ENCODE measurements at places on chromosomes 4 and X. TPM values are rescaled to one million over a fixed set of nuclear protein-coding genes. Genes with fewer than 3 reads are reported as not detected.
A peak's percentile ranks its signal among the peaks of the same experiment; 100 is the strongest.

DNA sequence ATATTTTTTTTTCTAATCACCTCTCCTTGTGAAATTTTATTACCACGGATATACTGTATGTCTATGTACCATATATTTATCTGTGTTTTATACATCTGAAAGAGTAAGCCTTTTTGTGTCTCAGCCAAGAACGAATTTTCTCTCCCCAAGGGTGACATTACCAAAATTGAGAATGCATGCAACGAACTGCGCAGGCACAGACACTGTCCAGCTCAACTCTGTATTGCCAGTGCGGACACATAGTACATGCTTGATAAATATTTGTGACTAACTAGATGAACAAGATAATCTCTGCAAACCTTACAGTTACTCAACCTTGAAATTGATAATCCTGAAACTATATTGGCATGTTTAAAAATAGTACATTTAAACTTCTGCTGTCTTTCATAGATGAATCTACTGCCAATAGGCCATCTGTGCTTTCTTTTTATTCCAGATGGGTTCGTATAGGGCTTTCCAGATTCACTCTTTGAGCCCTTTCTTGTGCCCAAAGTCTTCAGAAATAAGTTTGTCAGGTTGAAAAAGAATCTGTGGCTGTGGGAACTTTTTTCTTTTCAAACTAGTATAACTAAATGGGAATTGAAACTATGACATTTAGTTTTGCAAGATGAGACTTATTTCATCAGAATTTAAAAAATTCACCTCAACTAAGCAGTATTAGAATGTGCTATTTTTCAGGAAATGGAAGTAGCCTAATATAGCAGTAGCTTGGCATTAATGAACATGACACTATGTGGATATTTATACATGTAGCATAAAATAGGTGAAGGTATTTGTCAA, 38.9 kb downstream of the DTHD1 start:
- DNase-seq, result no peak

DNA sequence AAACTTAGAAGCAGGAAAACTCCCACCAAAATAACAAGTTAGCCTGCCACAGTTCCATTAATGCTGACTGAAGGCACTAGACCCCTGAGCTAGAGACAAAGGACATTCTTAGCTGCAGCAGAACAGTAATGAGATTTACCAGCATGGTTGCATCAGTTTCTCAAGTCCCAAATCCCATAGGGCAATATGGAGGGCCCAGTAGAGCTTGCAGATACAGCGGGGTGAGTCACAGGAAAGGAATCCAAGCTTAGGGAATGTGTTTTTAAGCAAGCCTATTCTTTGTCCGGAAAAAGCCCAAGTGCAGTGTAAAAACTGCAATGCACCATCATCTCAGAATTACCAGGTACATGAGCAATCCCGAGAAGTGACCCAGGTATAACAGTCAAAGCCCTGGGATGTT, 51.3 kb upstream of the EXOC1L start:
- DNase-seq, result no peak

GRCh38 chr4:7206385-7206784, 14.0 kb downstream of the SORCS2 start:
- peak; percentile 51 for DNase-seq

Gene SPP1
- 0.75 TPM for total RNA-seq

DNA sequence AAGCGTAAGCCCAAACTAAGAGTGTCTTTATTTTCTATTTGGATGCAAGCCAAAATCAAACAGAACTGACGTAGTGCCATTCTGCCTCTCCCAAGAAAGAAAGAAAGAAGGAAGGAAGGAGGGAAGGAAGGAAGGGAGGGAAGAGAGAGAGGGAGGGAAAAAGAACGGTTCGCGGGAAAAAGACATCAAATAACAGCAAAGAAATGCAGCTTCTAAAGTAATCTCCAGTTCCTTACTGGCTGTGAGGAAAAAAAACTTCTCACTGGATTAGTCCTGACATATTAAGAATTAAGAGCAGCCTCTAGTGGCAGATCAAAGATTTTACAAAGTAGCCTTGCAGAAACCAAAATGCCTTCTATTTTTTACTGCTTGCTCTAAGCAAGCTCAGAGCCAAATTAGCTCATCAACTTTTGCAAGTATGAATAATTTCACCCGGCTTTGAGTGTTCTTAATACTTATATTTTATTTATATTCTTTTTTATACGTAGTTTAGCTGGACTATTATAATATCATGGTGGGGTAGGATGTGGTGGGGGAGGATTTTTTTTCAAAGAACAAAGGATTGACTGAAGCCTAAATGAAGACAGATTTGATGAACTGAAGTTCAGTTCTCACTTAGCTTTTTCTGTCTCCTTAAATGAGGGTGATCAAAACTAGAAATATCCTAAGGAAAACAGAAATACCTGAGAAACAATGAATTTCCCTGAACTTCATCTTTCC, 36.6 kb downstream of the PITX2 start:
- DNase-seq, result no peak

GRCh38 chrX:1803741-1804140, 188.9 kb downstream of the ASMT start:
- no peak for DNase-seq

DNA sequence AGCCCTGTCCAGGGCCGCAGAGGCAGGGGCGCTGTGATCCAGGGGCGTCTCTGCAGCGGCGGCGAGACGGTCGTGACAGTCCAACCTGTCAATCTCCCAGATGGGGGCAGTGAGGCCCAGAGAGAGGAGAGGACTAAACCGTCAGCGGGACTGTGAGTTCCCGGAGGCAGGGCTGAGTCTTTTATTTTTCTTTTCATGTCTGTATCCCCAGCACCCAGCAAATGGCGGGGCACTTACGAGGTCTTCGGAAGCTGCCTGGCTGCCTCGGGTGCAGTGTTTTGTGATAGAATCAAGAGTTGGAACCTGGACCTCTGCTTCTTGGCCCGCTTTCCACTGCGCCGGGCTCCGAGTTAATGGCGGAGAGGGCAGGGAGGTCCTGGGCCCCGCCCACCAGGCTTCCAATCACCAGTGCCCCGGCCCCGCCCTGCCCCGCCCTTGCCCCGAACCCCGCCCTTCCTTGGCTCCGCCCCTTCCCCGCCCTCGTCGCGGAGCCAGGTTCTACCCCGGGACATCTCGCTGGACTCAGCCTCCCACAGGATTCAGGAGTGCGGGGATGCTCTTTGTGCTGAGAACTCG, 35.3 kb upstream of the GRPEL1 start:
- DNase-seq, result peak; percentile 61

- DNase-seq, result no peak
Observed at GRCh38 chrX:115561605-115562479, 868 bp downstream of the PLS3 start.

Gene PPP1R3F
- 14.8 TPM for total RNA-seq

DNA sequence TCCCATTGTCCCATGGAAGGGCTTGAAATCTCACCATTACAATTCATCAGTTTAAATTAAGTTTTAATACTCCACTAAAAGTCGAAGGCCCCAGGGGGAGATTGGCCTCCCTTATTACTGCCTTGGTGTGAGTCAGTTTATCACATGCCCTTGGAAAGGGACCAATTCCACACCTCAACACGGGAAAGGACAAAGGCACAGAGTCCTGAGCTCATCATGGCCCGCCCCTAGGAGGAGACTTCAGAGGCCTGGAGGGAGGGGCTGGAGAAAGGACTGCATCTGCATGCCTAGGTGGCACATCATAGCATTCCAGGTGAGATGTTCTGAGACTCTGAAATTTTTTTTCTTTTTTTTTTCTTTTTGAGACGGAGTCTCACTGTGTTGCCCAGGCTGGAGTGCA, 2.8 kb upstream of the SEL1L3 start:
- DNase-seq, result no peak

DNA sequence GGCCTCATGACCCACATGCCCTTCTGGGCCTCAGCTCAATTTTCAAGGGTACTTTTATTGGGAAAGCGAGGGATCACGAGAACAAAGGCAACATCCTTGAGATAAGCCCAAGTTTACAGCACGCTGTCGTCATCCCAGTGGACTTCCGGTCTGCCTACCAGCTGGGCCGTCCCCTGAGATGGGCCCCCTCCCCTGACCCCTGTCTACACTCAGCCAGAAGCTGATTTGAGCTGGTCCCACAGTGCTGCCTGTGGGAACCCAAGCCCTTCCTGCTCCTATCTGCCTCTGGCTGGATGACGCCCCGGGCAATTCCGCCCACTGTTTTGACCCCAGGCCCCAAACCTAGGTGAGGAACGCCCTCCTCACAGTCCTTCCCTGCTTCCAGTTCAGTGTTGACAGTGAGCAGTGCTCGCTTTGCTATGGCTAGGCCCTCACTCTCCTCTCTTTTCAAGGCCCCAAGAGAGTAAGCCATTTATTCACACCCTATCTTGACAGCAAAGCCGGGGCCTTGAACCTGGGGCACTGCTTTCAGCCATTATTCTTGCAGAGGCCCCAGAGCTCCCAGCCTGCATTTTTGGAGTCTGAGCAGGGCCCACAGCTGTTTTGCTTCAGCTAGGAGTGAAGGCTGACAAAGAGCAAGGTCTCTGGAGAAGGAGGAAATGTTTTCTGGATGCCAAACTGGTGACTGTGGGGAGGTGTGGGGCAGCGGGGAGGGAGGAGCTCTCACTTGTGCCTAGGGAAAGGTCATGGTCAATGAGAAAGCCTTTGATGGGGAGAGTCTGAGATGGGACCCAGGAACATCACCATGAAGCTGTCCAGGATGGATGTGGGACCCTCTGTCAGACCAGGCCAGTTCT, 164.6 kb upstream of the BCOR start:
- DNase-seq, result peak; percentile 70

DNA sequence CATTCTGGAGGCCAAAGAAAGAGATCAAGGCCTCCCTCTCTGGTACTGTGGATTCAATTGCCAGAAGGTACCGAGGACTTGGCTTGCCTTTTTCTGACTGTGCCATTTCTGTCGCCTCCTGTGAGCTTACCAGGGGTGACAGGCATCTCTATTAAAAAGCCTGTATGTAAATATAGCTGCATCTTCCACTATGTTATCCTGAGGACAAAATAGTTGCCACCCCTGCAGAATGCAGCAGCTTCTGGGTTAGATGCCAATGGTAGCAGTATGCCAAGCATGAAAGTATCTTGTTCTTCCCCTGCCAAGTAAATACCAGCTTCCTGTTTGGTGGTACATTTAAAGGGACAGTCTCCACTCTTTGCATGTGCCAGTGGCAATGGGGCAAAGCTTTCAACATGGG, 10.7 kb downstream of the TRPC5OS start:
- DNase-seq, result no peak

Gene TMPRSS11A
- total RNA-seq, result not detected

Gene PGM2
- 7.1 TPM for total RNA-seq

Gene YIPF6
- 14.4 TPM for total RNA-seq

- no peak for DNase-seq
Observed at GRCh38 chrX:50941638-50942037, 31.1 kb downstream of the BMP15 start.

- DNase-seq, result no peak
Observed at GRCh38 chrX:346034-346813, 27.6 kb upstream of the GTPBP6 start.

Gene ASMT
- total RNA-seq, result 37.5 TPM

DNA sequence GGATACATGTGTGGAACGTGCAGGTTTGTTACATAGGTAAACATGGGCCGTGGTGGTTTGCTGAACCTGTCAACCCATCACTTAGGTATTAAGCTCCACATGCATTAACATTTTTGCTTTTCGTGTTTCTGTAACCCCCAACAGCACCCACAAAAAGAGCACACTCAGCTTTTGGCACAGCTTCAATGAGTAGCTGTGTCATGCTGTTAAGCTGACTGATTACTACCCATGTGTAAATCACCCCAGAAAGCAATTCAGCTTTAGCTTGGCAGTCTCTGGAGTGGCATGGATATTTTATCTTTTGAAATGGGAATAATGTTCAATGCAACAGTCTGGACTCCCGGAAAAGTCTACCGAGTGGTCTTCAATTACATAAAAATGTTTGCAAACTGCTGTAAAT, 734.3 kb downstream of the STIM2 start:
- no peak for DNase-seq

DNA sequence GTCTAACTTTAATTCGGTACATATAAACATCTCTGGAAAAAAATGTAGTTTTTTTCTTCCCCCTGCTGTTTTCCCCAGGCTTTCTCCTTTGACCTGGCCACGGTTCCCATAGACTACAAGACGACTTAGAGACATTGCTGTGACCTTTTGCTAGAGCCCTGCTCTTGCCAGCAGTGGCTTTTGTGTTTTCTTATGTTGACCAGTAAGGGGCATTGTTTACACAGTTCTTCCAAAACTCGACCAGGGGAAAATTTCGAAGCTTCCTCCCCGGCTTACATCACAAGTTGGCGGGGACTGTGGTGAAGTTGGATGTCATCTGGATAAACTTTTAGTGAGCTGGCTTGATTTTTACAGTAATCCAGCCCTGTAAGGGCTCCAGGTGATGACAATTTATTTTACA, 9.3 kb downstream of the CCDC160 start:
- no peak for DNase-seq

- DNase-seq, result no peak
Observed at GRCh38 chrX:124497386-124497785, 151.0 kb downstream of the SH2D1A start.

Gene IL2RG
- total RNA-seq, result 2.4 TPM

DNA sequence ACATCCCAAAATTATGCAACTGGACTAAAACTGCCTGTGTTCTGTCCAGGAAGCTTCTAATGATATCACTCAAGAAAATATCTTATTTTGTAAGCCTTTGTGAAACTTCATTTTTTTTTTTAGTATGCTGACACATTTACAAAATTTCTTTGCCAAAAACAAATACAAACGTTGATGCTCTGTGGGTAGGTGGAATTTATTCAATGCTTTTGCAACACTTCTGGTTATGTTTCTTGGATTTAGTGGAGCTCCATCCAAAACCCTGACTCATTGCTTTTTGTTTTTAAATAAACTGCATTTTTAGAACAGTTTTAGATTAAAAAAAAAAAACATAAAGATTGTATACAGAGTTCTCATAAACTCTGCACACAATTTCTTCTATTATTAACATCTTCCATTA, 250.9 kb upstream of the MAOA start:
- DNase-seq, result no peak

- no peak for DNase-seq
Observed at GRCh38 chr4:84751707-84752106, 168.8 kb downstream of the CDS1 start.

DNA sequence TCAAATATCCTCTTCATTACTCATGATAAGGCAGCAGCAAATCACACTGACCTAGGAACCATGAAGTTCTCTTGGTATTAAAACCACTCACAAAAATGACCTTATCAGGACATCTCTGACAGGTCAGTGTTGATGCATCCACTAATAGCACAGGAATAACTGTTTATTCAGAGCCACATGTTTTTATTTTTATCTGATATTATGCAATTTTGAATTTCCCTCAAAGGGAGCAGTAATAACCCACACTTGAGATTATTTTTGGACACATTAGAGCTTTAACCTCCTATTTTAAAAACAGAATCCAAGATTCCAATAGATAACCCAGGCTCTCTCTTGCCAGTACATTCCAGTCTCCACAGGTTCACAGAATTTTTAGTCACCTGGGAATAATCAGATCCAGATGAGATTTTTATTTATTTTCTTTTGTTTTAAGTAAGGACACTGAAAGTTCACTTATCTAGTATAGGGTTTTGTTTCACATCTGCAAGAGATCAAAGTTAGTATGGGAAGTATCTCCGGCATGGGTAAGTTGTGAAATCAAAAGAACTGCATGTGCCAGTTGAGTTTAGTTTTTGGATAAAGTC, 36.3 kb upstream of the MYOZ2 start:
- no peak for DNase-seq

Gene MAOA
- 93.6 TPM for total RNA-seq

GRCh38 chrX:51420610-51421009, 75.8 kb downstream of the NUDT11 start:
- no peak for DNase-seq

GRCh38 chrX:69136546-69137331, 28.5 kb downstream of the PJA1 start:
- DNase-seq, result no peak

Gene GC
- total RNA-seq, result 30.0 TPM
